ENCODE measurements at places on chromosomes 11 and 22.

GRCh38 chr11:57345555-57346211 lies 7.5 kb downstream of the P2RX3 start:
- peak; percentile 39 for DNase-seq

DNA sequence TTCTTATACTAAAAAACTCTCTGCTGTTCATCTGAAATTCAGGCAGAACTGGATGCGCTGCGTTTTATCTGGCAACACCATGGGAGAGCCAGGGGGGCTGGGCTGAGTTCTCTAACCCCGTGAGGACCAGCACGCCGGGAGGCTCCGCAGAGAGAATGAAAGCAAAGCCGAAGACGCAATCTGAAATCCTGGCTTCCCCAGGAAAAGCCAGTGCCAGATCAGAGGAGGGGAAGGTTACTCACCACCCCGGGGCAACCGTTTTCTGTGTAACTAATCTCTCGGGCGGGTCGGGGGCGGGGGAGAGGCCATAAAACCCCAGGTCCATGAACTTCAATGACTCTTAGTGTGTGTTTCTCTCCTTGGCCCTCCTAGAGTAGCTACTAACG lies 99.4 kb downstream of the SHANK2 start:
- DNase-seq: no peak

DNA sequence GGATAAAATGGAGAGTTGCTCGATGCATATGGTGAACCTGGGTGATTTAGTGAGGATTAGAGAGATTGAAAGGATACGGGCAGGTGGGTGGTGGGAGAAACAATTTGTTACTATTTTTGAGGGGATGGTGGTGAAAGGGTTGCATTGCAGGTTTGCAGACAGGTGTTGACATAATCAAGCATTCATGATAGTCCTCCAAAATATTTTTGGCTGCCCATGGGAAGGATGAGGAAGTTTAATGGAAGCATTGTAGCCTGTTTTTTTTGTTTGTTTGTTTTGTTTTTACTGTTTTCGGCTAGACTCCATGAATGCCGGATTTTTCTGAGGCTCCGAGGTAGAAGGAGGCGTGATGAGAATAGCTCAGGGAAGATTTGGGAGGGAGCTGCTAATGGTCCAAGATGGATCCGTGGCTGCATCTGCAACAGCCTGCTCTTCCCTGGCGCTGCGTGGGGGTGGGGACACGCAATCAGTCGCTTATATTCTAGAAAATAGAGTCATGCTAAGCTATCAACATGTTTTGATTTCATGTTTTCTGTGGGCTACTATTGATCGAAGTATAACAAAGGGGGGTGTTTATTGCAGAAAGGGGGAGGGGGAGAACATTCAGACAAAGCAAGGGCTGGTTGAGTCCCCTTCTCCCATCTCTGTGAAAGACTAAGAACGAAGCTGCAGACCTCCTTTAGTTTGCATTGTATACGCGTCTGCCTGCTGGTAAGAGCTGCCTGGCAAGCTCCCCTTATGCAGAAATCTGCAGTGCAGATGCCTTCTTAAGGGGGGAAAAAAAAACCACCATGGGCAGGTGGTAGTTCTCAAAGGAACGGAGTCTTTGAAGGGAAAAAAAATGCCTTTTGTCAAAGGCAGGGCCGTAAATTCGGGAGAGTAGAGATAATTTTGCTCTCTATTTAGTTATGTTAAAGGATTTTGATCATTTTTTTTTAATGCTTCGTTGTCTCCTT lies 1.0 kb downstream of the RTN3 start:
- DNase-seq: no peak

GRCh38 chr22:17164392-17165024 lies 5.4 kb upstream of the HDHD5 start:
- no peak for DNase-seq

DNA sequence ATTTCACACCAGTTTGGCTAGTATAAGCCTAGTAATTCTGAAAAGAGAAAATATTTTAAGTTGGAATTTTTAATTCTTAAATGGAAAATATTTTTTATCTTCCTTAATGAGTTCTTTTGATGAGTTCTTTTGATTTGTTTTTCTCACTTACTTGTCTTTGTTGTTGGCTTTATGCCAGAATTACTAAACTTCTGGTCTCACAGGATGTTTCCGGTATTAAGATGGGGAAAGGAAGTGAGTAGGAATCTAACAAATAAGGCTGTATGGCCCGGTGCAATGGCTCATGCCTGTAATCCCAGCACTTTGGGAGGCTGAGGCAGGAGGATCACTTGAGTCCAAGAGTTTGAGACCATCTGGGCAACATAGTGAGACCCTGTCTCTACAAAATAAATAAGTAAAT lies 106.4 kb downstream of the ARHGAP42 start:
- no peak for DNase-seq

- no peak for DNase-seq
These were observed 5.0 kb downstream of the EED start for GRCh38 chr11:86249307-86250098.

GRCh38 chr11:24609192-24610119 lies 112.6 kb downstream of the LUZP2 start:
- no peak for DNase-seq

DNA sequence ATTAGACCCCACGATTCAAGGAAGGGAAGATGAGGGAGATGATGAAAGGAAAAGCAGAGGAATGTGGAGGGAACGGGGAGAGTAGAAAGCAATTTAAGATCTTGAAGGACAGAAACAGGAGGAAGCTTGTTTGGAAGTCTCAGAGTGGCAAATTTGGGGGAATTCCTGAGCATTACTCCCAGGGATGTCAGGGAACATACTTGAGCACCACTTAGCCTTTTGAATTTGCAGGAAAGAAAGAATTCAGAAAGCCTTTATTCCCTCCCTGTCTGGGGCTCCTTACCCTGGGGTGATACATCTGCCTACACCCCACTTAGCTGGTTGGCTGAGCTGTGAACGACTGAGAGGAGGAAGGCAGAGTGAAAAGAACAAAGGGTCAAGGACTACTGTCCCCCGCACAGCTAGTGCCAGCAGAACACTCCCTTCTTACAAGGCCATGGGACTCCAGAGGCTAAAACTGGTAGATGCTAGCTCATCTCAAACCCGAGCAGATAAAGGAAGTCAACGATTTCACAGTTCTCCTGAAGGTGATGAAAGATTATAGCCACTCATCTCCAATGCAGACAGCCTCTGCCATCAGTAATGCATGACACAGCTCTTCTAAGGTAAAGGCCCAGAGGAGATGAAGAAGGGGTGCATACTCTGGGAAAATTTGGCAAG lies 84.0 kb upstream of the AKIP1 start:
- no peak for DNase-seq

- no peak for DNase-seq
These were observed 2.3 kb downstream of the TUBGCP6 start for GRCh38 chr22:50242406-50242949.

DNA sequence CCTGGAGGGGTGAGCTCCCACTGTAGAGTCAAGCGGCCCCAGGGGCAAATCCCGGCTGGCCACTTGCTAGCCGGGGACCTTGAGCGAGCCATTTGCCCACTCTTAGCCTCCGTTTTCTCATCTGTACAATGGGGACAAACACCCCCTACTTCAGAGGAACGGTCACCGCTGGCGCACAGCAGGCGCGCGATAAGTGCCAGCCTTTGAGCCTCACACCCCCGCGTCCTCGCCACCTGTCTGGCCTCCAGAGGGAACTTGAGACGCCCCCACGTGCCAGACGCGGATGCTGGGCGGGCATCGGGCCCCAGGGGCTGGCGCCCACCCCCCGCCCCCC lies 72.6 kb upstream of the TCF20 start:
- DNase-seq: no peak

DNA sequence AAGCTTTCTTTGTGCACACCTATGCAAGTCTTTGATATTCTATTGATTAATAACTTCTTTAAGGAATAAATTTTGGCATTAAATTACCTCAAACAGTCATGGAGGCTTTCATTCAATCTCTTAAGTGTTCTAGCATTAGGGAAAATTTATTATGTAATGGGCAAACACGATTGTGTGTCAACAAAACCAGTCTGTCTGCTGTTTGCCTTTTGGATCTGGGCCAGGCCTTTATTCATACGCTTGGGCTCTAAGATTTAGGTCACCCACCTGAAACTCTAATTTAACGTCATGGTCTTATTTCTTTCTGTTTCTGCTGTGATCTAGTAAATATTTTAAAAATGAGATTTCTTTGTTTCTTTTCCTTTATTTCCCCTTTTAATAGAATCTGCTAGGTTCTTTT lies 1270.6 kb downstream of the LRRC4C start:
- DNase-seq: no peak

- DNase-seq: no peak
These were observed 43.2 kb upstream of the ME3 start for GRCh38 chr11:86715611-86716010.

DNA sequence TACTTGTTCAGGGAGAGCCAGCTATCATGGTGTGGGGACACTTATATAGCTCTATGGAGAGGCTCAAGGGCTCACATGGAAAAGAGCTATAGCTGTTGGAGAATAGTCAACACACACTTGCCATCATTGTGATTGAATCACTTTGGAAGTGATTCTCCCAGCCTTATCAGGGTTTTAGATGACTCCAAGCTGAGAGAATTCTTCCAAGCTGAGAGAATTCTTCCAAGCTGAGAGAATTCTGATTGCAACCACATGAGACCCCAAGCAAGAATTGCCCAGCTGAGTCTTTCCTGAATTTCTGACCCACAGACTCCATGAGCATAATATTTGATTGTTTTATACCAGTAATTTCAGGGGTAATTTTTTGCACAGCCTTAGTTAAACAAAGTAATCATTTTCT lies 1318.3 kb upstream of the RAG2 start:
- DNase-seq: no peak

DNA sequence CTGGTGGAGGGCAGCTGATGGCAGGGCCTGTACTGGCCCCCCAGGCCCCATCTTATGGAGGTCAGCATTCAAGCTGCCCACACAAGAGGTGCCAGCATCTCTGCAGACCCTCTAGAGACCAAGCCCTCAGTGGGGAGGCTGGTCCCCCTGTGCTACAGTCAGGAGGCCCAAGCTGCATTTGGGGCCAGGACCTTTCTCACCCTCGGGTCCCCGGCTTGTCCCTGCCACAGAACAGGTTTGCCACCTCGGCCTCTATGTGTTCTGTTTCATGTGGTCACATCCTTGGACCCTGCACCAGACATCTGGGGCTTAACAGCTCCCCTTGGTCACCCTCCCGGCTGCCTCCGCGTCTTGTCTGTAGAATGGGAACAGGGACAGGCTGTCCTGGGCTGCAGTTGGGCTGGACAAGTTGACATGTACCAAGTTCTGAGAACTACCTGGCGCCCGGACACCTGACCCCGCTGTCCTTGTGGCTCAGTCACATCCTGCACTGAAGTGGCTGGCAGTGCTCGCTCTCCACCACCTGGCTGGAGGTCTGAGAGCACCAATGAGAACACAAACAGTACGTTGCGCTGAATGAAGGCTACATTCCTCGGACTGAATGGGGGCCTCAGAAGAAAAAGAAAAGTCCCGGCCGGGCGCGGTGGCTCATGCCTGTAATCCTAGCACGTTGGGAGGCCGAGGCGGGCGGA lies 2.7 kb upstream of the PLXNB2 start:
- no peak for DNase-seq

DNA sequence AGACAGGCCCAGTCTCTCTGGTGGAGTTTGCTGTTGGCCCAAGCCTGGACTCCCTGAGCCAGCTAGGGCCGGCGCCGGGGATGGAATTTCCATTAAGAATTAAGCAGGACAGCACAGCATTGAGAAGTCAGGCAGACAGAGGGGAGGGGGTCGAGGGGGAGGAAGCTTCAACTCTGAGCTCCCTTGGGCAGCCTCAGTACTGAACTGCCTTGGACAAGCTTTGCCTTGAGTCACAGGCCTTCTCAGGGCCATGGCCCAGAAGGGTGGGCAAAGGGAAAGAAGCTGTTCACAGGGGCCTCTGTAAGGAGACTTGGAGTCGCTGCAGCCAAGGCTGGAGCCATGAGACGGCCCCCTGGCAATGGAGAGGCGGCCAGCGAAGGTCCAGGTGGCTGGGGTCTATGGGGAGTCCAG lies 2.6 kb upstream of the INSC start:
- DNase-seq: no peak

GRCh38 chr22:38304526-38304925 lies 12.7 kb downstream of the CSNK1E start:
- no peak for DNase-seq

DNA sequence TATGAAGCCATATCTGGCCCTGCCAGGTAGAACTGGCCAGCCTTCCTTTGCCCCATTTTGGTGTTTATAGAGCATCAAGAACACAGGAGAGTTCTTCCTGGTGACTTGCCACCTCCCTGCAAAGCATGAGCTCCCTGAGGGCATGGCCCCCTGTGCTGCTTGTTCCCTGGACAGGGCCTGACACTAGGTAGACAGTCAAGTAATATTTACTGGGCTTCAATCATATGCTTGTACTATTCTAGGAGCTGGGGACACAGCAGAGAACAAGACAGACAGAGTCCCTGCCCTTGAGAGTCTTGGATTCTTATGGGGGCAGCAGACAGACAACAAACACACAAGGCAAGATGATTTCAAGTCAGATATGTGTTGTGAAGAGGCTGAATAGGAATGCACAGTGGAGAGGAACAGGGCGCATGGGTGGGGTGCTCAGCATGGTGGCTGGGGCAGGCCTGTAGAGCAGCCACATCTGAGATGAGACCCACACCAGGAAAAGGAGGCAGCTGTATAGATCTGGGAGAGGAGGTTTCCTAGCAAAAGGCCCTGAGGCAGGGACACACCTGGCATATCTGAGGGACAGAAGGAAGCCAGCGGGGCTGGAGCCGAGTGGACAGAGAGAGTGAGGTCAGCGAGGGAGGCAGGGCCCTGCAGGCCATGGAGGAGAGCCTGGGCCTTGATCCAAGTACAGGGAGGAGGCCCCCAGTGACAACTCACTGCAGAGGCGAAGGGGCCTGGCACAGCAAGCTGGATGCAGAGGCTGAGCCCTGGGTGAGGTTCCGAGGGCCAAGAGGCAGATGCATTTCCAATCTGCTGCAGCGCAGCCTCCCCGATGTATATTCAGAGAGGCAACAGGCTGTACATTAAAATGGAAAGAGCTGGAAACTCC lies 10.2 kb upstream of the CBX6 start:
- DNase-seq: no peak

GRCh38 chr22:23302171-23303002 lies 122.1 kb downstream of the BCR start:
- DNase-seq: no peak

DNA sequence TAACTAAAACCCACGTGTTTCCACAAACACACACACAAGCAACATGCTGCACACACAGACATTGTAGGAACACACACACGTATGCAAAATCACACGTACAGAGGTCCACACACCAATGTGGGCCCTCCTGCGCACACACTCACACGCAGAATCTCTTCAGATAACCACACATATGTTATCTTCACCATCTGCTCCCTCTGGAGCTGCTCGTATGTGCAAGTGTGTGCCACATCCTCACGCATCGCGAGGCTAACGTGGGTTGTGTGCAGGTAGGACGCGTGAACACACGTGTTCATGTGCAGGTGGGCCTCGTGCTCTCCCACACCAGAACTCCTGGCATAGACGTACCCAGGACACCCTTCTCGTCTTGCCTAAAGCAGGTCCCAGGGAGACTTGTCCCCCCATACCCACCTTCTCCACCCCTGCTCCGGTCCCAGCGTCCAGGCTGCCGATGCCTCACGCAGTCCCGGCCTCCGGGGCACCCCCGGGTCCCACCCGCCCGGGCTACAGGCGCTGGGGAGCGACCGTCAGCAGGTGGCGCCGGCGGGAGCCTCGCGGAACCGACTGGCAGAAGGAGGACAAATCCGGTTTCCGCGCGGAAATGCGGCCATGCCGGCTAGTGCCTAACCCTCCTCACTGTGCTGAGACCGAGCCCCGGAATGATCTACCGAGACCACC lies 10.3 kb upstream of the IGSF9B start:
- peak; percentile 56 for DNase-seq

Measured in activated effector memory CD4-positive, alpha-beta T cell treated with Interleukin-2 at 50 U/mL for 16 hours (primary cell).